ENCODE measurements at places on chromosomes 2 and 18. TPM values are rescaled to one million over a fixed set of nuclear protein-coding genes. Genes with fewer than 3 reads are reported as not detected.

IL1RL2 gene
- 0.57 TPM for total RNA-seq

SFT2D3 gene
- total RNA-seq = 9.7 TPM

NT5C1B gene
- total RNA-seq = not detected

CDH7 gene
- total RNA-seq = 0.13 TPM

SOX11 gene
- not detected for total RNA-seq

SPDYA gene
- 1.4 TPM for total RNA-seq

FAM161A gene
- 3.2 TPM for total RNA-seq

VWA3B gene
- total RNA-seq = 25.3 TPM

CNDP1 gene
- total RNA-seq = not detected

HSPD1 gene
- 102 TPM for total RNA-seq

RAB6C gene
- total RNA-seq = not detected

ANKRD36B gene
- total RNA-seq = 11.0 TPM

DNAH7 gene
- 33.5 TPM for total RNA-seq

DNA sequence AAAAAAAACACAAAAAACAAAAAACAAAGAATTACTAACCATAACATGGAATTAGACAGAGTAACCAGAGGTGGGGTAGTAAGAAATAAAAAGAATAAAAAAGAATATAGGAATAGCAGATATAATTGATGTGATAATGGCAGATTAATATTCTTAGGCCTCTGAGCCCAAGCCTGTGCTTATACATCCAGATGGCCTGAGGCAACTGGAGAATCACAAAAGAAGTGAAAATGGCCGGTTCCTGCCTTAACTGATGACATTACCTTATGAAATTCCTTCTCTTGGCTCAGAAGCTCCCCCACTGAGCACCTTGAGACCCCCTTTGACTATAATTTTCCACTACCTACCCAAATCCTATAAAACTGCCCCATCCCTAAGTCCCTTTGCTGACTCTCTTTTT, 95.1 kb upstream of the MSH6 start:
- no peak overlapping the region for H3K27ac ChIP-seq
- no peaks in the 10 kb centered on the region for H3K4me1 ChIP-seq
- H3K4me3 ChIP-seq = no peak overlapping the region
- no peaks in the 10 kb centered on the region for H3K36me3 ChIP-seq
- H3K27me3 ChIP-seq = no peaks in the 10 kb centered on the region

- no peak overlapping the region for H3K27ac ChIP-seq
- peaks cover 11% of the 10 kb centered on the region for H3K4me1 ChIP-seq
- no peak overlapping the region for H3K4me3 ChIP-seq
- H3K36me3 ChIP-seq = no peaks in the 10 kb centered on the region
Measured at GRCh38 chr2:173028671-173029070, 47.0 kb upstream of the MAP3K20 start.

- H3K27me3 ChIP-seq = no peaks in the 10 kb centered on the region
- no peak overlapping the region for H3K27ac ChIP-seq
- H3K4me3 ChIP-seq = no peak overlapping the region
Measured at GRCh38 chr2:24315669-24316068, 44.7 kb downstream of the ITSN2 start.

GRCh38 chr2:227395556-227395955, 7.8 kb upstream of the SCYGR1 start:
- no peaks in the 10 kb centered on the region for H3K27me3 ChIP-seq
- H3K36me3 ChIP-seq = no peaks in the 10 kb centered on the region
- H3K4me3 ChIP-seq = no peak overlapping the region
- H3K4me1 ChIP-seq = no peaks in the 10 kb centered on the region

DNA sequence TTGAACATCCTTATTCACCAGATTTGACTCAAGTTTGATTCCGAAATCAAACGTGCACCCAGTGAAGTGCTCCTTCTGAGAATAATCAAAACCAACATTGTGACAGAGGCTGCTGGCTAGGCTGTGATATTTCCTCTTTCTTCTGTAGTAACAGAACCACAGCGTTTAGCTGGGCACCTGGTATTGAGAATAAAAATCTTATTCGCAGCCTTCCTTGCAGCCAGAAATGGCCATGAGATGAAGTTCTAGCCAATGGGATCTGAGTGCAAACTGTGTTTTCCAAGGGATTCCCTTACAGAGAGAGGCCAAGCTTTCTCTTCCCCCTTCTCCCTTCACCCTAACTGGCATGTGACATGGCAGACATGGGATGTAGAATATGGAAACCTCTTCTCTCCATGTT, 51.7 kb downstream of the TMEM163 start:
- H3K4me3 ChIP-seq = no peak overlapping the region
- H3K4me1 ChIP-seq = no peaks in the 10 kb centered on the region
- H3K36me3 ChIP-seq = no peaks in the 10 kb centered on the region
- H3K27me3 ChIP-seq = no peaks in the 10 kb centered on the region

DNA sequence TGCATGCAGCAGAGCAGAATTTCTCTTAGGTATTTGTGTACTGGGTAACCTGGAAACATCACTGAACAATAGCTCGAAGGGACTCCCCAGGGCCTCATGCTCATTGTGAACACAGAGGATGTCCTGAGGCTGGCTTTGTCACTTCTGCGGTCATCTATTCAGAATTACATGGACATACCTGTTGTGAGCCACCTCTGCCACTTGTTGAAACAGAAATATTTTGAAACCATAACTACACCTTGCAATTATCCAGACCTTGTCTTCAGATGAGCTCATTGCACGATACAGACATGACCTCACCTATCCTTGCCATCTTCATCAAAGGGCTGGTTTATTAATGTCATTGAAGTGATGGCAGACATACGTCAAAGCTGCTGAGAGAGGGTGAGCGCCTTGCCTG, 23.4 kb upstream of the CREG2 start:
- H3K27me3 ChIP-seq = no peaks in the 10 kb centered on the region
- no peaks in the 10 kb centered on the region for H3K4me1 ChIP-seq
- no peak overlapping the region for H3K4me3 ChIP-seq
- H3K27ac ChIP-seq = no peak overlapping the region
- no peak for DNase-seq

- peak overlapping the region; percentile 18 for H3K27ac ChIP-seq
- no peak overlapping the region for H3K4me3 ChIP-seq
- no peaks in the 10 kb centered on the region for H3K27me3 ChIP-seq
- no peak for DNase-seq
- H3K36me3 ChIP-seq = no peaks in the 10 kb centered on the region
Measured at GRCh38 chr2:46198164-46198883, 98.9 kb upstream of the EPAS1 start.

DNA sequence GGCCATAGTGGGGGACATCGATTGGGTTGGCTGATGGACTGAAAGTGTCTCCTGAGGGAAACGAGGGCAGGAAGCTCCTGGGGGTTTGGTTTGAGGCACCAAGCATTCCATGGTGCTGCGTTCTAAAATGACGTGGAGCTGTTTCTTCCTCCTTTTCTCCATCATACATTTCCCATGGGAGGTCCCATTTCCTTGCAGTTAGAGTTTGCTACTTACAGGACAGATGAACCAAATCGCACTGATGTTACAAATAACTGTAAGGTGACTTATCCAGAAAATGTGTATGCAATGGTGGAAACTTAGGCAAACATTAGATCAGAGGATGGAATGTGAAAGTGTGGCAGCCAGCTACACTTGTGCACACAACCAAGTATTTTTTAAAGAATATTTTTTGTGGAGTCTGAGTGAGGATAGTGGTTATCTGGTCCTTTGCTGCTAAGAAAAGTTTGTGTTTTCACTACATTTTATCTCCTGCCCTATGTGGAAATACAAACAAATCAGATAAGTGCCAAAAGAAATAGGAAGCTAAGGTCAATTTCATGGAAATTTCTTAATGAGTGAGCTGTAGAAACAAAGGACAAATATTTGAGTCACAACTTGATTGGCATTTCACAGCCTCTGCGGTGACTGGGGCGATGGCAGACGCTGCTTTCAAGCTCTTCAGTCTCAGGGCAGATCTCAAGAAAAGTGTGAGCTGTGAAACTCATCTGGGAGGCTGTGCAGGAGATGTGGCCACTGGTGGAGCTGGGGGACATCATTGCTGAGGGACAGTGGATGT, 256.2 kb downstream of the TSN start:
- no peaks in the 10 kb centered on the region for H3K4me1 ChIP-seq
- H3K27ac ChIP-seq = no peak overlapping the region
- no peak overlapping the region for H3K4me3 ChIP-seq
- H3K36me3 ChIP-seq = no peaks in the 10 kb centered on the region
- H3K27me3 ChIP-seq = no peaks in the 10 kb centered on the region

- H3K36me3 ChIP-seq = no peaks in the 10 kb centered on the region
- H3K27me3 ChIP-seq = no peaks in the 10 kb centered on the region
- H3K4me3 ChIP-seq = no peak overlapping the region
- no peak for DNase-seq
Measured at GRCh38 chr18:52343138-52343537, 3.1 kb downstream of the DCC start.

DNA sequence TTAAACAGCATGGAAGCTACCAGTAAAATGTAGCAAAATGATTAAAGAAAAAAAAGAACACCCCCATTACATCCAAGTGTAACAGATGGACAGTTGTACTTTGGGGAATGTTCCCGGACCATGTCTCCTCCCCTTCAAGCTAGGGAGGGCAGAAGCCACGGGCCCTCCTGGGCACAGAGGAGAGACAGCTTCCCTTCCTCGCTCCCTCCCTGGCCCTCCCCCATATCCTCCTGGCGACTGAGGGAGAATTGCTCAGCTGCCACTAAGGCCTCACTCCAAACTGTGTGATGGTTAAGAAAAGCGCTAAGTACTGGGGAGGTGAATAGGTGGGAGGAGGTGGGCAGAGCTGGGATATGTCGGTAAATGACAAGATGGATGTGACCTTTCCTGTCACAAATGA, 358.0 kb downstream of the HRH4 start:
- H3K4me3 ChIP-seq = no peak overlapping the region
- no peak for DNase-seq
- no peaks in the 10 kb centered on the region for H3K36me3 ChIP-seq

- DNase-seq = no peak
- no peaks in the 10 kb centered on the region for H3K27me3 ChIP-seq
- H3K4me3 ChIP-seq = no peak overlapping the region
- no peak overlapping the region for H3K27ac ChIP-seq
- no peaks in the 10 kb centered on the region for H3K4me1 ChIP-seq
Measured at GRCh38 chr2:121245120-121245820, 39.7 kb downstream of the TFCP2L1 start.

DNA sequence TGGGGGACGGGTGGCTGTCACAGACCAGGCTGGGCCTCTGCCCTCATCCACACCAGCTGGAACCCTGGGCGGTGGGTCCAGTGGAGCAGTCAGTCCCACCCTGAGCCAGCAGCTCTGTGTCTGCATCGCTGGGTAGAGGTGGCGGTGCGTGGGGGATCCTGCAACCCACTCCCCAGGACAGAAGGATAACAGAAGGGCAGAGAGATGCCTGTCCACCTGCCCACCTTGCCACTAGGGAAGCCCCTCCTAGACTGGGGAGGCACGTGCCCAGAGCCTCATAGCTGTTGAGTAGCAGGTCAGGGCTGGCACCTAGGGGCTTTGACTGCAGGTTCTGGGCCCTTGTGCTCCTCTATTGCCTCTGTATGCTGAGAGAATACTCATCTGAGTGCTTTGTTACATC, 2.4 kb downstream of the ATOH8 start:
- no peak for DNase-seq
- peaks cover 98% of the 10 kb centered on the region for H3K4me1 ChIP-seq
- H3K27ac ChIP-seq = peak overlapping the region; percentile 98
- H3K36me3 ChIP-seq = peaks cover 4% of the 10 kb centered on the region
- peaks cover 13% of the 10 kb centered on the region for H3K27me3 ChIP-seq
- peak overlapping the region; percentile 84 for H3K4me3 ChIP-seq

- no peaks in the 10 kb centered on the region for H3K36me3 ChIP-seq
- H3K27ac ChIP-seq = no peak overlapping the region
- H3K27me3 ChIP-seq = no peaks in the 10 kb centered on the region
- peaks cover 3% of the 10 kb centered on the region for H3K4me1 ChIP-seq
- no peak for DNase-seq
Measured at GRCh38 chr2:160651416-160652200, 158.0 kb upstream of the RBMS1 start.

DNA sequence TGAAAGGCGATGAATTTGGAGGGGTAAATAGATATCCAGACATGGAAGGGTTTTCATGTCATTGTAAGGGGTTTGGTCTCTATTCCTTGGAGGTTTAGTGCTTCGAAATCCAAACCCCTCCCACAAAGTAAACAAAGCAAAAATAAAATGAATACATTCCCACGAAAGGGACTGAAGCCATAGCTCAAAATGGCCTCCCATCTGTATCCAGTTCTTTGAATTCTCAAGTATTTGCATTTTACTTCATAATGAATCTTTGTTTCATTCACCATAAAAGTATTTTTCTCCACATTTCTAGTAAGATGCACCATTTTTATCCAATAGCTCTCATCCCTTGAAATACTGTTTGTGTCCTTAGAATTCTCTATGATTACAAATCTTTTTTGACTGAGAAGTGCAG, 103.2 kb upstream of the DTNA start:
- H3K27me3 ChIP-seq = no peaks in the 10 kb centered on the region
- no peaks in the 10 kb centered on the region for H3K36me3 ChIP-seq
- no peak for DNase-seq
- no peaks in the 10 kb centered on the region for H3K4me1 ChIP-seq

GRCh38 chr2:167386694-167387093, 498.4 kb downstream of the XIRP2 start:
- no peak overlapping the region for H3K27ac ChIP-seq
- H3K36me3 ChIP-seq = no peaks in the 10 kb centered on the region
- H3K27me3 ChIP-seq = no peaks in the 10 kb centered on the region

DNA sequence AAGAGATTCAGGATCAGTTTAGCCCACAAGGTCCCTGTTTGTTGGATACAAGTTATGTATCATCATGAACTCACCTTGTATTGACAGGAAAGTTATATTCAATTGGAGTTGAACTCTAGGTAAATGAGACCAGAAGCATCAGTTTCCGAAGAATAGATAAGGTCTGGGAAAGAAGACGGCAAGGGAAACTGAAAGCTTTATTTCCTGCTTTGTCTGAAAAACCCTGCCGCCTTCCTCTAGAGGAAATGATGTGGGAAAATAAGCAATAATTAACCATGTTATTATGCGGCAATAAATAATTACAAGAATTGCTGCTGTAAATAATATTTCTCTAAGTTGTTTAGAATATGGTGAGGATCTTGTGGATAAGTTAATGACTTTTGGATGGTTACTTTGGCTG, 32.0 kb downstream of the LPIN1 start:
- no peak overlapping the region for H3K4me3 ChIP-seq
- no peak overlapping the region for H3K27ac ChIP-seq
- peaks cover 54% of the 10 kb centered on the region for H3K36me3 ChIP-seq
- DNase-seq = no peak
- H3K4me1 ChIP-seq = peaks cover 8% of the 10 kb centered on the region

GRCh38 chr2:14910654-14911053, 278.1 kb downstream of the LRATD1 start:
- H3K4me3 ChIP-seq = no peak overlapping the region
- H3K36me3 ChIP-seq = no peaks in the 10 kb centered on the region
- H3K27ac ChIP-seq = no peak overlapping the region
- H3K27me3 ChIP-seq = no peaks in the 10 kb centered on the region
- H3K4me1 ChIP-seq = no peaks in the 10 kb centered on the region
- no peak for DNase-seq

DNA sequence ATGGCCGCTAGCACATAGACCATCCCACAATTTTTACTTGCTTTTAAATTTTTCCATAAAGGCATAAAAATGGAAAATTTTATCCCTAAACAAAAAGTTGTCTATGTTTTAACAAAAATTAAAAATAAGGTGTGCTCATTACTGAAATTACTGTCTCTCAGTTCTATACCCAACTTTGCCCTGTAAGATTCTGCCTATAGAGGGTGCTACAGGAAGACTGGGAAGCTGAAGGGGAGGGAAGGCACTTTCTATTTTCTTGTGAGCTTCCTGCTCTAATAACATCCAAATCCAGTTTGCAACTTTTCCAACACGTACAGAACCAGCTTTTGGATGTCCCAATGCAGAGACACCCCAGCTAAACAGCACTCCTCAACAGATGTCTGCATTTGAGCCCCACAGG, 666.9 kb downstream of the PLCL1 start:
- DNase-seq = no peak
- no peaks in the 10 kb centered on the region for H3K4me1 ChIP-seq
- no peak overlapping the region for H3K27ac ChIP-seq
- H3K4me3 ChIP-seq = no peak overlapping the region
- H3K36me3 ChIP-seq = no peaks in the 10 kb centered on the region
- H3K27me3 ChIP-seq = no peaks in the 10 kb centered on the region

Data from upper lobe of left lung (tissue), 6 donors.